Right lobe of liver (tissue), 6 donors: ENCODE measurements at places on chromosomes 6 and 20. TPM values are rescaled to one million over a fixed set of nuclear protein-coding genes. Genes with fewer than 3 reads are reported as not detected.

CPXM1 gene
- total RNA-seq, result 0.07 TPM

DNA sequence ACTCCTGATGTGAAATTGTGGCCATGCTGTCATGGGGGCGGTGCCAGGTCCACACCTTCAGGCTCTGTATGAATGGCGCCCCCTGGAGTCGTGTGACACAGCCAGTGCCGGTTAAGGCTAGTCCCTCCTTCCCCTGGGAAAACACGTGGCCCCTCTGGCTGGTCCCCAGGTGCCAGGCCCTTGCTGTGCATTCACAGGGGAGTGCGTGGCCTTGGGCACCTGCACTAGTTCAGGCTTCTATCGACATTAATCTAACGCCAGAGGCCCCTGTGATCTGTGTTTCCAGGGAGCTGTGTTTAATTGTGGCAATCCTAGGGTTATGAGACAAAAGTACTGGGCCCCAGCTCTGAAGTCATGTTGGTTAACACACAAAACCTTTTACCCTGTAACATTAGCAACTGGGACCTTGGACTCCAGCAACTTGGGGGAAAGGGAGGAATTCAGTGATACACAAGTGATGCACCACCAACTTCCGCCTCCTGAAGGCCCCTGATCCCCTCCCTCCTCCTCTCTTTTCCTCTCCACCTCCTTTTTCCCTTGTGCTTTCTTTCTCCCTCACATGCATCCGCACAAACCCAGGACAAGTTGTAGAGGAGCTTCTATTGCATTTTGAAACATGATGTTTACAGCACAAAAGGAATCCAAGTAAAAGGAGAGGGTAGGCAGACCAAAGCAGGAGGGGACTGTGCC, 74.0 kb downstream of the SSR1 start:
- peak overlapping the region; percentile 40 for H3K27ac ChIP-seq
- DNase-seq, result peak; percentile 97
- H3K4me3 ChIP-seq, result no peak overlapping the region
- H3K36me3 ChIP-seq, result peaks cover 8% of the 10 kb centered on the region
- H3K4me1 ChIP-seq, result peaks cover 94% of the 10 kb centered on the region
- H3K27me3 ChIP-seq, result no peaks in the 10 kb centered on the region

DNA sequence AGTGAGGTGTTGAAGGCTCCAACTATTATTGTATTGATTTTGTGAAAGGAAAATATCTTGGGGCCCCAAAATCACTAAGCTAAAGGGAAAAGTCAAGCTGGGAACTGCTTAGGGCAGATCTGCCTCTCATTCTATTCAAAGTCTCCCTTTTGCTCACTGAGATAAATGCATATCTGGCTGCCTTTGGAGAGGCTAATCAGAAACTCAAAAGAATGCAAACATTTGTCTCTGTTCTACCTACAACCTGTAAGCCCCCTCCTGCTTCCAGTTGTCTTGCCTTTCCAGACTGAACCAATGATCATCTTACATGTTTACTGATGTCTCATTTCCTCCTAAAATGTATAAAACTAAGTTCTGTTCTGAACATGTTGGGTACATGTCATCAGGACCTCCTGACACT, 125.9 kb downstream of the HTR1B start:
- no peaks in the 10 kb centered on the region for H3K27me3 ChIP-seq
- no peak for DNase-seq
- no peaks in the 10 kb centered on the region for H3K4me1 ChIP-seq
- no peak overlapping the region for H3K4me3 ChIP-seq

DNA sequence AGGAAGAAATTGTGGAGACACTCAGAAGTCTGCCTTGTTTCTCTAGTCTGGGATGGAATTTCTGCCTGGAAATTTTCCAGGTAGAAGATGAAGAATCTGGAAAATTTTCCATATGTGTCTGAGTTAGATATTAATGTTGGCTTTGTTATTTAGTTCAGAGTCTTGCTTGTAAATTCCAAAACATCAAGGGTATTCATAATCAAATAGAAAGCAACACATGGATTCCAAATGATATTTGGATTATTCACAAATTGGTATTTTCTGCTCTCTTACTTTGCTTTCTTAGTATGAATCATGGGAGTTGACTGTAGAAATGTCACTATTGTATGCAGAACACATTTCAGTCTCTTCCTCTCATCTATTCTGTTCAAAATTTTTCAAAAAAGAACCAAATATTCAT, 116.0 kb downstream of the GRIK2 start:
- H3K27me3 ChIP-seq, result no peaks in the 10 kb centered on the region
- no peak overlapping the region for H3K4me3 ChIP-seq
- H3K4me1 ChIP-seq, result no peaks in the 10 kb centered on the region
- no peak for DNase-seq
- no peak overlapping the region for H3K27ac ChIP-seq

- no peak overlapping the region for H3K27ac ChIP-seq
- H3K4me1 ChIP-seq, result no peaks in the 10 kb centered on the region
- no peaks in the 10 kb centered on the region for H3K36me3 ChIP-seq
- DNase-seq, result no peak
- H3K4me3 ChIP-seq, result no peak overlapping the region
- no peaks in the 10 kb centered on the region for H3K27me3 ChIP-seq
Measured at GRCh38 chr6:24154121-24154520, 28.1 kb downstream of the NRSN1 start.

- H3K4me1 ChIP-seq, result no peaks in the 10 kb centered on the region
- no peaks in the 10 kb centered on the region for H3K27me3 ChIP-seq
- H3K4me3 ChIP-seq, result no peak overlapping the region
- no peak overlapping the region for H3K27ac ChIP-seq
Measured at GRCh38 chr6:16258709-16259075, 20.3 kb downstream of the GMPR start.

TREML1 gene
- 0.43 TPM for total RNA-seq

- H3K27me3 ChIP-seq, result no peaks in the 10 kb centered on the region
- H3K36me3 ChIP-seq, result no peaks in the 10 kb centered on the region
- peak within 1 kb of the TSS; percentile 28 for H3K27ac ChIP-seq
- peak; percentile 72 for DNase-seq
- no peaks in the 10 kb centered on the region for H3K4me1 ChIP-seq
Measured at GRCh38 chr20:62367136-62367632, at the start of gene LAMA5. TSS of gene LAMA5 (minus strand) at chr20:62367312. CDS start at chr20:62367245, 67 bp downstream.

GRCh38 chr20:25865715-25866656, 169.3 kb upstream of the ZNF337 start:
- no peaks in the 10 kb centered on the region for H3K36me3 ChIP-seq
- H3K4me3 ChIP-seq, result peak overlapping the region; percentile 18
- peaks cover 13% of the 10 kb centered on the region for H3K27me3 ChIP-seq
- H3K4me1 ChIP-seq, result peaks cover 18% of the 10 kb centered on the region
- no peak overlapping the region for H3K27ac ChIP-seq

DNA sequence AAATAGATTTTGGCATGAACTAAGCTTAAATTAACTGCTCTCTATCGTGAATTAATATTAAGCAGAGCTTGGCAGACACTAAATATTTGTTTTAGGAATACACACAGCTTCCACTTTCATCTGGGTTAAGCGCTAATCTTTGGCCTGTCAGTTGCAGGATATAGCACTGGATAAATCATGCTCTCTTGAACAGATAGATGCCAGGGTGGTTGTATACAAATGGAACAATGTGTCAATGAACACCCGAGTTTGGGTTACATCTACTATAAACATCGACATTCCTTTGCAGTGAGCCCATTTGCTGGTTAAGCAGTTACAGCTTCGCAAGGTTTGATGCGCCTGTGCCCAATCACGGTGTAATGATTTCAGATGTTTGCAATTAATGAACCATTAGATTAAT, 338.2 kb upstream of the ZFP64 start:
- H3K27ac ChIP-seq, result no peak overlapping the region
- no peak for DNase-seq
- no peak overlapping the region for H3K4me3 ChIP-seq
- no peaks in the 10 kb centered on the region for H3K4me1 ChIP-seq

MAS1 gene
- total RNA-seq, result not detected

DNA sequence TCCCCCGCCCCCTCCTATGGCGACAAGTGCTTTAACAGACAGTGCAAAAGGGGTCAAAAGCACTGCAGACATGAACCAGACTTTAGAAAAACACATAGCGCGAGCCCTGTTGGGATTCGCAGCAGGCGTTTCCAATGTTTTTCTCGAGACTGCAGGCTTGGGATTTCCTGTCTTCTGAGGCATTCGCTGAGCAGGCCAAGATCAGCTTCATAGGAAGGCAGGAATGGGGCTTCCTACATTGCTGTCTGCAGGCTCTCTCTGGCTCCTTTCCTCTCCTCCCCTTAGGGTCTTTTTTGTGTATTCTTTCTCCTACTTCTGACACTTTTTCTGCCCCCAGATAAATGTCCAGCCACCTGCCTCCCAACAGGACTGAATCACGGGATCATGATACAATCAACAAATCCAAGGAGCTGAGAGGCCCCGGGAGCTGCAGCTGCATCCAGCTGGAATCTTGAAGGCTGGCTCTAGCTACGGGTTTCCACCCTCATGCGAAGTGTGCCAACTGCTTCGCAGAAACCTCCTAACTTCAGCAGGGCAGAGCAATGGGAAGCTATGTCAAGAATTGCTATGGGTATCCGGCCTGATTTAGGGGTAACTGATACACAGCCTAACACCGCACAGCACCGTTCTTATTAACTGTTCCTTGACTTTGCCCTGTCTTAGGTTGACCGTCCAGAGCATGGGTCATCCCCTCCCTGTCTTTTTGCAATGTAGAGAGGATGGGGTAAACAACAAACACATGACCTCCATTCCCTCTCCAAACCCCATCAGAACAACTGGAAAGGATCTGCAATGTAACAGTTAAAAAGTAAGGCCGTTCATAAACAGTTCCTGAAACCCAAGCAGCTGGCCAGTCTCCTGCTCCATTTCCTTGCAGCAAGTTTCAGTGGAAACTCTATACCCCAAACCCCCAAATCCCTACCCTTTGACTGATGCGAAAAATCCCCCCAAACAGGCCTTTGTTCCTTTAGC, 31.5 kb downstream of the SNX5 start:
- DNase-seq, result no peak
- no peaks in the 10 kb centered on the region for H3K4me1 ChIP-seq
- H3K36me3 ChIP-seq, result peaks cover 4% of the 10 kb centered on the region

CLDN20 gene
- not detected for total RNA-seq

- H3K27ac ChIP-seq, result no peak overlapping the region
- H3K4me1 ChIP-seq, result no peaks in the 10 kb centered on the region
- no peak for DNase-seq
- no peak overlapping the region for H3K4me3 ChIP-seq
Measured at GRCh38 chr6:133396984-133397348, 155.8 kb downstream of the EYA4 start.

- peak; percentile 42 for DNase-seq
- peak overlapping the region; percentile 93 for H3K27ac ChIP-seq
- H3K4me3 ChIP-seq, result peak overlapping the region; percentile 66
Measured at GRCh38 chr6:139027620-139028182, 844 bp upstream of the ABRACL start.

KIF6 gene
- 0.42 TPM for total RNA-seq

SOBP gene
- total RNA-seq, result 1.3 TPM

TMEM244 gene
- not detected for total RNA-seq

DNA sequence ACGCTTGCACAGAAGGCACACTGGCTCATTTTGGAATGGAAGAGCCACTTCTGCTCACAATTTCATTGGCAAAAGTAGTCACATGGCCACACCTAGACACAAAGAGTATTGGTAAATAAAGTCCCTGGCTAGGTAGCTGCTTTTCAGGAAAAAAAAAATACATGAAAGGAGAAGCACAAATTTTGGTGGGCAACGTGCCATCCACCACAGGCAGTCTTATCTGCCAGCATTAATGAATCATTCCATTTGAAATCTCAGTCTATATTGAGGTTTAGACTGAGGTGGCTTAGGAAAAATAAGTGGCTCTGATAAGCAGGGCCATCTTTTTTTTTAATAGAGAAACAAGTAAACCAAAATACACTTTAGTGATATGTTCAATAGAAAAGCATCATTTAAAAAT, 44.3 kb downstream of the ADGRB3 start:
- no peak overlapping the region for H3K4me3 ChIP-seq
- H3K27me3 ChIP-seq, result no peaks in the 10 kb centered on the region
- no peaks in the 10 kb centered on the region for H3K36me3 ChIP-seq
- H3K4me1 ChIP-seq, result no peaks in the 10 kb centered on the region
- no peak overlapping the region for H3K27ac ChIP-seq

SLC17A9 gene
- total RNA-seq, result 34.3 TPM

DNA sequence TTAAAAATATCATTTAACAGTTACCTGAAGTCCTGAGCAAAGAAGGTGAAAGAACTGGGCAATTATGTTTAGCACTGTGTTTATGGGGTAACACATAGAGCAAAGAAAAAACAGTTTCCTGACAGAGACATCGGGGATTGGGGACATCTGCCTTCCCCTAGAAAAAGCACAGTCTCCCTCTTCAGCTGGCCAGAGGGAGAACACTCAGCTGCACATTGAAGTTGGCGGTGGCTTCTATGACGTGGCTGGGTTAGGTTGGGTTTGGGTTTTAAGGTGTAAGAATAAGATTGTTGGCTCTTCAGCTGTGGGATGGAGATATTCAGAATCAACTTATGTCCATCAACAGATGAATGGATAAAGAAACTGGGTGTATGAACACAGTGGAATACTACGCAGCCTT, 124.0 kb upstream of the DTNBP1 start:
- no peak overlapping the region for H3K27ac ChIP-seq
- H3K4me1 ChIP-seq, result no peaks in the 10 kb centered on the region
- no peaks in the 10 kb centered on the region for H3K36me3 ChIP-seq
- H3K27me3 ChIP-seq, result no peaks in the 10 kb centered on the region

- H3K4me3 ChIP-seq, result no peak overlapping the region
- DNase-seq, result no peak
- H3K4me1 ChIP-seq, result no peaks in the 10 kb centered on the region
- no peaks in the 10 kb centered on the region for H3K27me3 ChIP-seq
Measured at GRCh38 chr6:82781620-82782204, 283.9 kb downstream of the UBE3D start.

- H3K36me3 ChIP-seq, result no peaks in the 10 kb centered on the region
- no peak for DNase-seq
- no peaks in the 10 kb centered on the region for H3K27me3 ChIP-seq
- H3K4me1 ChIP-seq, result no peaks in the 10 kb centered on the region
Measured at GRCh38 chr6:40855168-40855880, 183.7 kb downstream of the UNC5CL start.

CST4 gene
- total RNA-seq, result not detected

- no peaks in the 10 kb centered on the region for H3K36me3 ChIP-seq
- H3K27me3 ChIP-seq, result no peaks in the 10 kb centered on the region
- H3K27ac ChIP-seq, result no peak overlapping the region
- no peak overlapping the region for H3K4me3 ChIP-seq
- no peaks in the 10 kb centered on the region for H3K4me1 ChIP-seq
Measured at GRCh38 chr6:35047265-35048011, 93.7 kb downstream of the TCP11 start.

CRISP2 gene
- not detected for total RNA-seq

- DNase-seq, result no peak
- H3K27me3 ChIP-seq, result no peaks in the 10 kb centered on the region
- H3K4me1 ChIP-seq, result no peaks in the 10 kb centered on the region
- H3K27ac ChIP-seq, result no peak overlapping the region
- no peak overlapping the region for H3K4me3 ChIP-seq
Measured at GRCh38 chr20:17783671-17784070, 83.9 kb downstream of the BANF2 start.

DNA sequence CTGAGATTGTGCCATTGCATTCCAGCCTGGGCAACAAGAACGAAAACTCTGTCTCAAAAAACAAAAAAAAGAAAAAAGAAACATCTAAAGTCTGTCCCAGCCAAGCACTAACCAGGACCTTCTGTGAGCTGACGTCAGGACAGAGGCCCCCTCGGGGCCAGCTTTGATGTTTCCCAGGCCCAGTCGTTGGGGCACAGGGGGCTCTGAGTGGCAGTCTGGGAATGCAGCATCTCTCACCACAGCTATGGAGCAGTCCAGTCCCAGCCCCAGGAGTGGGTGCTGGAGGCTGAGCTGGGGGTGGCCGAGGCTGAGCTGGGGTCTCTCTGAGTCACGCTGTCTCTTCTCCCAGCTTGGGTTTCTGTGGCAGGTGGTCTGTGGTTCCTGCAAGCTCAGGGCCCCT, 46.0 kb upstream of the SRF start:
- no peaks in the 10 kb centered on the region for H3K36me3 ChIP-seq
- H3K4me1 ChIP-seq, result no peaks in the 10 kb centered on the region
- no peak for DNase-seq
- H3K4me3 ChIP-seq, result no peak overlapping the region
